ENCODE measurements at places on chromosomes 13 and 19.

GRCh38 chr13:35856721-35857364, 274.3 kb downstream of the DCLK1 start:
- no peak for DNase-seq

GRCh38 chr13:26222520-26223046, 469 bp upstream of the RNF6 start:
- no peak for DNase-seq

DNA sequence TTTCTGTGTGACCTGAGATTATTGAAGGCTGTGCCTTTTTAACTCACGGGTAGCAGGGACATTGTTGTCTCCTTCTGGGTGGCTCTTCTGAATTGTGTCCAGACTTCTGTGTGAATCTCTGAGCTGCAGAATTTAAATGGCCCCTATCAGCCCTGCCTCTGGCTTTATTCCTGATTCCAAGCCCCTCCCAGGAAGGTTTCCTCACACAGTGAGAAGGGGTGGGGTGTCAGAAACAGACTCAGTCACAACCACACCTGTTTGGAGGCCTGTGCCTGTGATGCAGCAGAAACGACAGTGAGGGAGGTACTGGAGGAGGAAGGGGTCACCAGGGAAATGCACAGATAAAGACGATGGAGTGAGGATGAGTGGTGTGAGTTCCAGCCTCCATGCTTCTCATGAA, at the start of gene CLC:
TSS of gene CLC (minus strand) at position 139 of the 400 bp plus-strand sequence. CDS start at position 62, 77 bp downstream.
- DNase-seq, result no peak

DNA sequence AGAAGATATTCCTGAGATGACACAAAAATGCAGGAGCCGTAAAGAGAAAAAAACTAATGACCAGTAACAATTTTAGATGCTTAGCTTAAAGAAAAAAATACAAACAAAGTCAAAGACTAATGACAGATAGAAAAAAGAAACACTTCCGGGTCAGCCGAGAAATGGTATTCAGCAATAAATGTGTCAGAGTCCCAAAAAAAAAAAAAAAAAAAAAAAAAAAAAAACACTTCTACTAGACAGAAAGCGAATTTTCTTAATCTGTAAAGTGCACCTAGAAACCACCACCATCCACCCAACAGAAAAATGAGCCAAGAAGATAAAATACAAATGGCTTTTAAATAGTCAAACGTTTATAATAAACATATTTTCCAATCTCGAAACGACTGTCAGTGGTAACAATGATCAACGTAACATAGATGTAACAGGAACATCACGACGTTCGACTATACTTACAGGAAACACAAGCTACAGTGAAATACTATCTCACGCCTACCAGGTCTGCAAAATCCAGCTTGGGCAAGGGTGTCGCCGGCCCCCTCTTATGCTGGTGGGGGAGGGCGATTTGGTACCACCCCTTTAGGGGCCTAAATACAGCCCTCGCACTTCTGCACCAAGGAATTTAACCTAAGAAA, 10.6 kb downstream of the ABHD17A start:
- DNase-seq, result no peak

- DNase-seq, result no peak
Observed at GRCh38 chr13:44618326-44618725, 42.2 kb upstream of the TSC22D1 start.

- DNase-seq, result no peak
Observed at GRCh38 chr19:38763795-38764220, 9.5 kb downstream of the LGALS7 start.

GRCh38 chr19:57269515-57270250, 10.6 kb upstream of the ZNF460 start:
- no peak for DNase-seq

GRCh38 chr19:14545716-14546082, 16.3 kb downstream of the TECR start:
- no peak for DNase-seq

GRCh38 chr19:36775768-36776167, 3.2 kb upstream of the ZNF850 start:
- no peak for DNase-seq

DNA sequence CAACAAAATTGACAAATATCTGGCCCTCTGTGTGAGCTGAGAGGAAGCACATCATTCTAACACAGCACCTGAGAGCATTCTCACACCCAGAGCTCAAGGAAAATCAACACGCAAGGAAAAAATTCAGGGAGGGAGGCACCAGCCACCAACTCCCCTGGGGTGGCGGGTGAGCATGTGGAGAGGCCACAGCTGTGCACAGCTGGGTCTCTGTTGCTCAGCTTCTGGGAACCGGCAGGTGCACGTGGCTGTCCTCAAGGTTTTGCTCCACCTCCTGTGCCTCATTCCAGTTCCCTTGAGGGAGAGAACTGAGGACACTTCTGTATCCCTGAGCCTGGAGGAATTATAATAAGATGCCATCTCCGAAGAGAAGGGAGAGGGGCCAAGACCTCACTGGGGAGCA, 134.0 kb downstream of the USP12 start:
- DNase-seq, result no peak

- DNase-seq, result no peak
Observed at GRCh38 chr19:29004796-29005195, 208.2 kb downstream of the UQCRFS1 start.

DNA sequence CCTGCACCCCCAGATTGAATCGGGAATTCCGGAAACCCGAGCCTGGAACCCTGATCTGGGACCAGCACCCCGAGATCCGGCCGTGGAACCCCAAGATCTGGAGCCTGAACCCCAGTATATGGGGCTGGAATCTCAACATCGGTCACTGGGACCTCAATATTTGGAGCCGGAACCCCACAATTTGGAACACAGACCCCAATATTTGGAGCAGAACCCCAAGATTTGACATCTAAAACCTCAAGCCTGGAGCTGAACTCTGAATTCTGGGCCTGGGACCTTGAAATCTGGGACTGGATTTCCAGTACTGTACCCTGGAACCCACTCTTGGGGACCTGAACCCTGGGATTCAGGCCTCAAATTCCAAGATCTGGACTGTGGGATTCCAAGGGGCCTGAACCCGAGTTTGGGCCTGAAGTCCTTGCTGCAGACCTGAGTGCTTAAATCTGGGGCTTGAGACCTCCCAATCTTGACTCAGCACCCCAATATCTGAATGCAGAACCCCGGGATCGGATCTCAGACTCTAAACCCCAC, 629 bp downstream of the LRFN3 start:
- DNase-seq, result no peak
